ENCODE measurements at places on chromosomes 2 and 18.

DNA sequence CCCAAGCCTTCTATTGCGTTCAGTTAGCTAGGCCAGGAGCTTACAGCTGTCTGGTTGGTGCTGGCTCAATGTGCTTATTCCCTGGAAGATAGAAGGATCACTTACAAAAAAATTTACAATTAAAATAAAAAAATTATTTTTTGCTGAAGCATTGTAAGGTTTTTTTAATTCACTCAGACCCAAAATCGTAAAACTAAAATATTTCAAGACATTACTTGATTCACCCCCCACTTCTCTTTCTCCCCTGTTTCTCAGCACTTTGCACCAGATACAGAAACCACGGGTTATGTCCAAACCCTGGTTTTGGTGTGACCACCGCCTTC, 911 bp upstream of the PTPRM start:
- DNase-seq, result no peak

DNA sequence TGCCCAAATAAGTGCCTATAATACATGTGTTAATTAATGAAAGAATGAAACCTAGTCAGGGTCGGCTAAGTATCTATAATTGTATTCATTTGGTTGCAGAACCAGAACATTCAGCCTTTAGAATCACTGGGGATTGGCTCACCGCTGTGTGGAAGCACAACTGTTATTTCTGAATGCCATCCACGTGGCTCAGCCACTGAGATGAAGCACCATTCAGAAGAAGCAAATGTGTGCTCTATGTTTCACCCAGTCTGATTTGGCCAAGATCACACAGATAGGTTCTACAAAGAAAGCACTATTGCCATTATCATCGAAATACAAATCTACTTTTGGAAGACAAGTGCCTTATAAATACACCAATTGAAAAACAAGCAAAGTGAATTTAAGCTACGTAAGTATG, 30.6 kb upstream of the SPOPL start:
- DNase-seq, result no peak

DNA sequence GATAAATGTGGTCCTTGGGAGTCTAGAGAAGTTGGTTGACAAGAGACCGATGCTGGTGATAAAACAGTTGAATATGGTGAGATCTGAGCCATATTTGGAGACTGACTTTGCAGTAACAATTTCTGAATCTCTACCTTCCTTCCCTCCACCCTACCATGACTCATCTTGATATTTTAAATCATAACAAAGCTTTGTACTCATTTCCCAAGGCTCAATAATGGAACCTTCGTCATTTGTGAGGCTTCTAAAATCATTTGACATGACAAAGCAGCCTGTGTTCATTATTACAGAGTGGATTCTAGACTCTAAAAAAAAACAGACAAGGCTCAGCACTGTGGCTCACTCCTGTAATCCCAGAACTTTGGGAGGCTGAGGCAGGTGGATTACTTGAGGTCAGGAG, 38.5 kb upstream of the PDCL3 start:
- DNase-seq, result no peak

DNA sequence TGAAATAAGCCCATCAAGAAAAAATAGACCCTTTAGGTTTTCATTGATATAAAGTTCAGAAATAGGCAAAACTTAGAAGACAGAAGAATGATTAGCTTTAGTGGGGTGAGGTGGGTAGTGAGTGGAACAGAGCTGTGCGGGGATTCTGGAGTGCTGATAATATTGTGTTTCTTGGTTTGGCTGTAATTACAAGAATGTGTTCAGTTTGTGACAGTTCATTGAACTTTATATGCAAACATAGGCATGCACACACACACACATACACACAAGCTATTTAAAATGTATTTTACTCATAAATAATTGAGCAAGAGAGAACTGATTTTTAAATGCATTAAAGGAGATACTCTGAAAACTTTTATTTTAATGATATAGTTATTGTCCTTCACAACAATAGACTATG, 17.1 kb downstream of the ARHGAP15 start:
- DNase-seq, result no peak

DNA sequence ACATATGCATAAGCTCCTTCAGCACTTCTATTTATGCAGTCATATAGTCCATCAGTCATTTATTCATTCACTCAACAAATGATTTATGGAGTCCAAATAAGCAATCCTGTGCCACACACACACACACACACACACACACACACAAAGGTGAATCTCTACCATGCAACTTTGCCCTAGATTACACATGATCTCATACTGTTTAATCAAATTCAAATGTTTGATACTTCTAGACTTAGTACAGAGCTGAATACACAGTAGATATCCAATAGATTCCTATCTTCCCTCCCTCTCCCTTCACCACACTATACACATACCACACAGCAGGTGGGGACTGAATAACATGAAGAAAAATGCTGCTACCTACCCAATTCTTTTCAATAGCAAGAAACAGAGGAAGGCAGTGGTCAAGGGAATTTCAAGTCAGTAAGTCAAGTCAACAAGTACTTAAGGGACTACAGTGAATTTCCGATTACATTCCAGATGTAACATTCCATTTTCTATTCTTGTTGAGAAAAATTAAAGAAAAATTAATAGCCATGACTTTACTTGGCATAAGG, 65.4 kb downstream of the EPG5 start:
- no peak for DNase-seq

- no peak for DNase-seq
Measured at GRCh38 chr2:205461169-205461568, 221.1 kb upstream of the NRP2 start.

Measured in esophagus muscularis mucosa (tissue), 4 donors.